RCC 7860 (cell line): ENCODE measurements at places on chromosomes 12 and 14.

DNA sequence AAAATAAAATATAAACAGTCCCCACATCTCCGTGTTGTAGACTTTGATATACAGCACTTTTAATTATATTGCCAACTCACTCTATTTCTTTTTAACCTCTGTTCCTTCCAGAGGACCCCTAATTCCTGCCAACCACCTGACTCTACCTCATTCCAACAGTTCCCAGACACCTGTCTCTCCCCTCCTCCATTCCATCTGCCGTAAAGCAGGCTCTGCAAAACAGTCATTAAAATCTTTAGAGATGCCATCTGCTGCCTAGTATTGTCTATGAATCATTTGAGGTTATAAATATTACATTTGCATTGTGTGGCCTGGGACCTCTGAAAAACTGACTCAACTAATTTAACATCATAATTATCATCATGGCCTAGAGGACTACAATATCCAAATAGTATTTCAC, 148.8 kb upstream of the DCN start:
- DNase-seq, result no peak

- DNase-seq, result peak; percentile 92
Observed at GRCh38 chr14:80941241-80942185, at the start of gene CEP128. Gene CEP128 (minus strand): TSS chr14:80941738.

GRCh38 chr12:130212384-130212989, 50.2 kb downstream of the FZD10 start:
- no peak for DNase-seq

GRCh38 chr14:67583711-67584644, 16.1 kb downstream of the PIGH start:
- peak; percentile 29 for DNase-seq

DNA sequence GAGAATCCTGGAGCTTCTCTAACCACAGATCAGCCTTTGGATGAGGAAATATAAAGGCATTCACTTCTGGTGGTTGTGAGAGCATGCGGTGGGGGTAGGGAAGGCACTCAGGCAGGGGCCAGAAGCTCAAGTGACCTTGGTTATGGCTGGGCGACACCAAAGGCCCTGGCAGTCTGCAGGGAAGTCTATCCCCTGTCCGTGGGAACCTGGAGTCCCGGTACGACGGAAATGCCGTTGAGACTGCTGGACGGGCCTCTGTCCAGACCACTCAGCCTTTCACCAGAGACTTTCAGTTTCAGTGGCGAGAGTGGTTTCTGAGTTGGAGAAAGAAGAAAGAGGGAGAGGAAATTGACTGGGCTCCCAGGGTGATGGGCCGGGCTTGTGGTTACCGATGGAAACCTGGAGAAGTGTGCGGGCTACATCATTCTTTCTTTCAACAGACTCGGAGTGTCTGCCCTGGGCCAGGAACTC, 20.9 kb downstream of the ISCA2 start:
- peak; percentile 80 for DNase-seq

DNA sequence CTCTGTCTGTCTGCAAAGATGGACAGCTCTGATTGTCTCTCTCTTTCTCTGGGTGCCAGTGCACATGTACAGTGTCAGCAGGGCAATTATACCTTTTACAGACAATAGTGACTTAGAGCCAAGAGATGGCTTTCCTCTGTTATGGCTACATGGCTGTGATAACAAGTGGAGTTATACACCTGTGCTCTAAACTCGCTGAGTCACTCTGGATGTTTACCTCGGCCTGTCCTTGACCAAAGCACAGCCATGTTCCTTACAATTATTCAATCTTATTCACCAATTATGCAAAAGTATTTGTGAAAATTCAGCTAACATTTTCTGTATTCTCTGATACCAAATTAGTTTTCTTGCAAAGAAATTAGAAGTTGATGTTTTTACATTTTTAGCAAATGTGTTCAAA, 475.5 kb upstream of the CCDC196 start:
- no peak for DNase-seq

DNA sequence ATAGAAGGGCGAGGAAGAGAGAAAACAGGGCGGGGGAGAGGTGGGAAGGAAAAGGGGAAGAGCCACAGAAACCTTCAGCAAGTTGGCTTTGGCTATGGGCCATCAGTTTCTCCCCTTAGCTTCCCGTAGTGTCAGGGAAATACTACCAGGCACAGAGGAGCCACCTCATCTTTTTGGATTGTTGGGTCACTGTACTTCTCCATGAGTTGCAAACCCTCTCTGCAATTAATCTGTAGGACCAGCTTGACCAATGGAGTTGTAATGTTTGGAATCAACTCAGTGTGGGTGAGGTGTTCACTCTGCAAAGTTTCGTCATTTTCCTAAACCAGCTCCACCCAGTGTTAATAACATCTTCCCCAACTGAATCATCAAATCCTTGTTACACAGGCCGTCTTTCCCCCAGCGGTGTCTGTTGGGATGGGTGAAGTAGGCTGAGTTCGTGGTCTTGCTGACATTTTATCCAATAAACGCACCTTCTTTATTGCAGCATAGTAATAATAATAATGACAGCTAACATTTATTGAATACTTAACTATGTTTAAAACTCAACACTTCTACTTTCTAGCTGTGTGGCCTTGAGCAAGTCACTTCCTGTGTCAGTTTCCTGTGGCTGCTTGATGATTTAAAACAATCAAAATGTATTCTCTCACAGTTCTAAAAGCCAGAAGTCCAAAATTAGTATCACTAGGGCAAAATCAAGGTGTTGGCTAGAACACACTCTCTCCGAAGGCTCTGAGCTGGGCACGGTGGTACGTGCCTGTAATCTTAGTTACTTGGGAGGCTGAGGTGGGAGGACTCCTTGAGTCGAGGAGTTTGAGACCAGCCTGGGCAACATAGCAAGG, 8.1 kb upstream of the GLTP start:
- peak; percentile 71 for DNase-seq
